ENCODE measurements at places on chromosomes 6 and 20.

- no peak for DNase-seq
Observed at GRCh38 chr20:32206760-32207625, 550 bp downstream of the PLAGL2 start.

DNA sequence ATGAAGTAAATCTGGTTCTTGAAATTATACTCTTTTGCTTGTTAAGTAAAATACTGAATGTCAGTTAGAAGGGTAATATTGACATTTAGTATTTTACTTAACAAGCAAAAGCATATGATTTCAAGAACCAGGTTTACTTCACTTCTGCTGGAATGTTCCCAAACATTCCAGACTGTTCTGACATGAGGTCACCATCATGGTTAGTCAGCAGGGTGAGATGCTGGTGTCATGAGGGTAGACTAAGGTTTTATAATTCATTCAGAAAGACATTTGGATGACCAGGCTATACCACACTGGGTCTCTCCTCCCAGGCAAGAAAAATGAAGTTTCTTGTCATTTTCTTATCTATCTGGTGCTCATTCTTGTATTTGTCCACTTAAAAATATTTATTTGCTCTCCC lies 414.4 kb upstream of the MMS22L start:
- no peak for DNase-seq

DNA sequence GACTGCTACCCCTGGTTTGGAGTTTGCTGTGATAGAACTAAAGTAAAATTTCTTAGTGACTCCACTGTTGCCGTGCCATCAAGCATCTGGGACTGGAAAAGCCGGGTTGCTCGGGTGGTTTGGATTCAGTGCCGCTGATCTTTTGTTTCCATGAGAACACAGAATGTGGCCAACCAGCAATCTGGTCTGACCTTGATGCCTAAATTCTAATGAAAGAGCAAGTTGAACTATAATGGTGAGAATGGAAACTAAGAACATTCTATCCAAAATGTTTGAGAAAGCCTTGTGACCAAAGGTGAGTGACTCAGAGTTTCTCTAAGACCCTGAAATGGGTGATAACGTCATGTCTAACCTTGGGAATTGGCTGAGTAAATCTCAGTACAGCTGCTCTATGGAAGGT lies 9.9 kb upstream of the PI16 start:
- no peak for DNase-seq

- peak; percentile 5 for DNase-seq
Observed at GRCh38 chr20:13212750-13213149, 8.3 kb upstream of the ISM1 start.

DNA sequence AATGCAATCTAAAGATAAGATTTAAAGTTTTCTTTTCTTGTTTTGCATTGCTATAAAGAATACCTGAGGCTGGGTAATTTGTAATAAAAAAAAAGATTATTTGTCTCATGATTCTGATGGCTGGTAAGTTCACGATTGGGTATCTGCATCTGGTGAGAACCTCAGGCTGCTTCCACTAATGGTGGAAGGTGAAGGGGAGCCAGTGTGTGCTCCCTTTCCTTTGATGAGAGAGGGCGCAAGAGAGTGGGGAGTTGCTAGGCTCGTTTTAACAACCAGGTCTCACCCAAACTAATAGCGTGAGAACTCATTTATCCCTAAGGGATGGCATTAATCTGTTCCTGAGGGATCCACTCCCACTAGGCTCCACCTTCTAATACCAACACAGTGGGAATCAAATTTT lies 353.2 kb downstream of the BTBD3 start:
- DNase-seq, result no peak
